ENCODE measurements at places on chromosomes 1 and 21.

DNA sequence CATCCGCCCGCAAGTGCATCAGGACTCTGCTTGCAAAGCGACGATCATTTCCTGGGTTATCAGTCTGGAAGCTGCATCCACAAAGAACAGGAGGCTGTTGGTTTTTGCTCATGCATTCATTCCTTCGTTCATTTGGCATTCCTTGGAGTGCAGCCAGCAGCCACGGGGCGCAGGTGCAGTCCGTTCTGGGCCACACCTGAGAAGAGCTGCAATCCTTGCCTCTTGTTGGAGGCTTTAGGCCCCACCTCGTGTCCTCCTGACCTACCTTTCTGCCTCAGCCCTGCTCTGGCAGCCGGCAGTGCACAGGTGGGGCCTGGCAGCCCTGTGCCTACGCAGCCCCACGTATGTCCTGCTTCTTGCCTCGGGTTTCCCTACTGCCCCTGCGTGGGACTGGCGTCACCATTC is 19.6 kb upstream of the C2CD2 start:
- peak; percentile 39 for DNase-seq

GRCh38 chr1:112464501-112464900 is 44.3 kb upstream of the WNT2B start:
- peak; percentile 87 for DNase-seq

- DNase-seq: no peak
Observed at GRCh38 chr21:37437376-37438080, 71.0 kb downstream of the DYRK1A start.

DNA sequence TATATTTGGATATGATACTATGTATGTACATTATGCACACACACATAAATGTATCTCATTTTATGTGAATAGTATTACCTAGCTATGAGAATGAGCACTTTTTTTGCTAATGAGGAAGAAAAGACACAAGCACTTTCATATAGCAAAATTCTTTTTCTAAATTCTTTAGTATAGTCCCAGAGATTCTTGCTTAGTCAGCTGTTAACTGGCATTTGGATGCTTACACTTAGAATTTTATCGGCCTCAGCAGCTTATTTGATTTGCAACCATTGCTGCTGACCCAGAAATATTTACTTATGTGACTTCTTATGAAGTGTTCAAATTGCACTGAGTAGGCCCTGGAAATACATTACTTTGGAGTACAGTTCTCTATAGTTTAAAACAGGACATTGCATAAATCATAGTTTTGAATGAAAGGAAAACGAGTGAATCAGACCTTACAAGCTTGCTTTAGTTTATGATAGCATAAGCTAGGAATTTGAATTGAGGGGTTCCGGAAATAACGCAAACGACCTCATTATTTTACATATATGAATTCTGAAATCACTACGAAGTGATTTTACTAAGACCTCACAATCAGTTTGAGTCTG is 653.9 kb upstream of the NEGR1 start:
- DNase-seq: no peak

- no peak for DNase-seq
Observed at GRCh38 chr1:226133504-226134123, 52.9 kb downstream of the ACBD3 start.

GRCh38 chr1:229264487-229264886 is 6.4 kb upstream of the RAB4A start:
- no peak for DNase-seq
